ENCODE measurements at places on chromosomes 5 and 9. TPM values are rescaled to one million over a fixed set of nuclear protein-coding genes. Genes with fewer than 3 reads are reported as not detected.

The SLC6A3 gene
- total RNA-seq, result not detected

- peak overlapping the region; percentile 29 for H3K4me3 ChIP-seq
- H3K27me3 ChIP-seq, result no peaks in the 10 kb centered on the region
- DNase-seq, result peak; percentile 30
- peaks cover 65% of the 10 kb centered on the region for H3K4me1 ChIP-seq
These were observed 7.7 kb downstream of the RALGDS start for GRCh38 chr9:133113163-133113948.

- no peaks in the 10 kb centered on the region for H3K36me3 ChIP-seq
- no peak for DNase-seq
These were observed 15.4 kb downstream of the ITK start for GRCh38 chr5:157196045-157196444.

The SLC34A3 gene
- total RNA-seq, result not detected

DNA sequence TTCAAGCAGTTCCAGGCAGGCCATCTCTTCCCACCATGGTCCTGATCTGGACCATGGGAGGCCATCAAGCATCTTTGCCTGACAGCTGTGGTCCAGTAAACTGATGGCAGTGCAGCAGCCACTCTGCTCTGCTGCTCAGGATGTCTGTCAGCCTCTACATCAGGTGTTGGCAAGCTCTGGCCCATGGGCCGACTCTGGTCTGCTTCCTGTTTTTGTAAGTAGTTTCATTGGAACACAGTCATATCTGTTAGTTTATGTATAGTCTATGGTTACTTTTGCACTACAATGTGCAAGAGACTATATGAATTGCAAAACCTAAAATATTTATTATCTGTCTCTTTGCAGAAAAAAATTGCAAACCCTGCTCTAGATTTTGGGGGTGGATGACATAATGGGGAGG is 225.0 kb downstream of the KCTD16 start:
- no peaks in the 10 kb centered on the region for H3K4me1 ChIP-seq
- H3K36me3 ChIP-seq, result no peaks in the 10 kb centered on the region
- H3K27me3 ChIP-seq, result no peaks in the 10 kb centered on the region
- no peak for DNase-seq
- H3K4me3 ChIP-seq, result no peak overlapping the region
- no peak overlapping the region for H3K27ac ChIP-seq

The AQP7 gene
- 10.7 TPM for total RNA-seq

DNA sequence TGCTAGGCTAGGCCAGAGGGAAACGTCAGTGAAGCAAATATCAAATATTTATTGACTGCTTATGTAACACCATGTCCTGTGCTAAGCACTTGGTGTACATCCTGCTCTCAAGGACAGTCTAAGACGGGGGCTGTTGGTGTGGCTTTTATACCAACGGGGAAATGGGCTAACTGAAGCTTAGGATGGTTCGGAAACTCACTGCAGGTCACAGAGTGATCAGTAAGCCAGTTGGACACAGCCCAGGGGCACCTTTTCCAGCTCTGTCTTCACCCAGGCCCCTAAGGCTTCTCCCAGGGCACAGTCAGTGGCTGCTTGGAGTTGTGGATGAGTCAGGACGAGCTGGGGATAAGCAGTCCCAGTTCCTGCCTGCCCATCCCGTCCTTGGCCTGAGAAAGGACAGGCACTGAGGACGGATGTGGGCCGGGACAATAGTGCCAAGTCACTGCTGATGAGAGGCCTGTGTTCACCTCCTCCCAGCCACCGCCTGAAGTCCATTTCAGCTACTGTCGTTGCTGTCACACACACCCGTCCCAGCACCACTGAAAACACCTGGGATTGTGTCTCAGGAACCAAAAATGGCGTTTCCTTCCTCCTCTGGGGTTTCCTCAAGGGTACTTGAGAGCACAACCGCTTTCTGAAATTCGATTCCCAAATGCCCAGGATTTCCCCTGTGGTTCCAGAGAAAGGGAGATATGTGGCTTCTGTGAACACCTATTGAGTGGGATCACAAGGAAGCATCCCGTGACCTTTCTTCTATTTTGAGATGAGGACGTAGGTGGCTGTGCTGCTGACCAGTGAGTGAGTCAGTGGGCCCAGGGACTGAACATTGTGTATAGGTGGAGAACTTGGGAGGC is 17.5 kb upstream of the SPRY4 start:
- no peak overlapping the region for H3K4me3 ChIP-seq
- no peaks in the 10 kb centered on the region for H3K27me3 ChIP-seq
- H3K27ac ChIP-seq, result peak overlapping the region; percentile 46
- H3K4me1 ChIP-seq, result no peaks in the 10 kb centered on the region
- no peak for DNase-seq

DNA sequence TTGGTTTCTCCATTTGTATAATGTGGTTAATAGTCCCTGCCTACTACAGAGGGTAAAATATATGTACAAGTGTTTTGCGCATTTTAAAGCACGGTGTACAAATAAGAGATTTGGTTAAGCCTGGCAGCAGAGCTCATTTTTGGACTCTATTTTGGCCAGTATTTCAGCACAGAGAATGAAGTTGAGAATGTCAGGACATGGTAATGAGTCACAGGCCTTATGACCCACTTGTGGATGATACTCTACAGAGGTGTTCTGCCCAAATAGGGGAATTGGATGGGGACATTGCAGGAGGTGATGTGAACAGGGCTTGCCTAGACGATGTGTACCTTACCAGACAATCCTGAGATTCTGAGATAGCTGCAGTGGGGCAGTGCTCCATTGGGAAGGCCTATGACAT is 50.6 kb downstream of the MELK start:
- H3K4me1 ChIP-seq, result no peaks in the 10 kb centered on the region
- no peak overlapping the region for H3K4me3 ChIP-seq
- no peak overlapping the region for H3K27ac ChIP-seq
- H3K36me3 ChIP-seq, result no peaks in the 10 kb centered on the region

The GRAMD2B gene
- 7.9 TPM for total RNA-seq

- H3K27me3 ChIP-seq, result no peaks in the 10 kb centered on the region
- no peak overlapping the region for H3K4me3 ChIP-seq
- no peak overlapping the region for H3K27ac ChIP-seq
These were observed 78.1 kb upstream of the PRLR start for GRCh38 chr5:35308421-35308820.

- no peaks in the 10 kb centered on the region for H3K27me3 ChIP-seq
- H3K4me3 ChIP-seq, result no peak overlapping the region
- H3K4me1 ChIP-seq, result peaks cover 4% of the 10 kb centered on the region
- DNase-seq, result no peak
- H3K36me3 ChIP-seq, result no peaks in the 10 kb centered on the region
These were observed 29.4 kb downstream of the SH3RF2 start for GRCh38 chr5:145965804-145966203.

DNA sequence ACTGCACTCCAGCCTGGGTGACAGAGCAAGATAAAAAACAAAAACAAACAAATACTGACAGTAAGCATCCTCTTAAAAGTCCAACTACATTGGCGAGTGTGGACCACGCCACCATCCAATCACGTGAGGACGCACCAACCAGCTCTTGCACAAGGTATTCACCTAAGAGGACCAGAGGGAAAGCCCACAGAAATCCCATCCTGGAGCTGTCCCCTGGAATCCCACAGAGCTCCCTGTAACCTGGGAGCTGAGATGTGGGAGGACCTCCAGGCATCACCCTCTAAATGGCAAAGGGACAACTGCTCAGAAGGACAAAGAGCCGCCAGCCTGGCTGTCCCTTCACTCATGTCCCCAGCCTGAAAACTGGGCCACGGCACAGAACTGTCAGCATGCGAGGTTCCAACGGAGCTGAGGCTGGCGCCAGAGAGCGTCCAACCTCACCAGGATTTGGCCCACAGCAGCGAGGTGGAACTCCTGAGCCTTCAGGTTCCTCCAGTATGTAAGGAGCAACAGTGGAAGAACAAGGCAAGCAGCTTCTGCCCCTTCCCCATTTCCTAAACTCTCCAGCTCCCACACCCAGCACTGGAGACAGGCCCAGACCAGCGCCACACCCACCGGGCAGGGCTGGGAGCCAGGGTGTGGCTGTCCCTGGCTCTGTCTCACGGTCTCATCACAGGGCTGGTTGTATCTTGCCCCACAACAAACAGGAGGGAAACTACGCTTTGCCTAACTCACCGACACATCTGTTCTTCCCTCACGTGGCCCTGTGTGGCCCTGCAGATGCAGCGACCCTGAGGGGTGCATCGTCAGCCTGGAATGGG is 15.2 kb downstream of the IPPK start:
- H3K4me1 ChIP-seq, result peaks cover 6% of the 10 kb centered on the region
- H3K27ac ChIP-seq, result no peak overlapping the region
- H3K4me3 ChIP-seq, result no peak overlapping the region
- no peaks in the 10 kb centered on the region for H3K27me3 ChIP-seq
- H3K36me3 ChIP-seq, result peaks cover 19% of the 10 kb centered on the region

The CYLC2 gene
- total RNA-seq, result not detected

The NTRK2 gene
- 1.3 TPM for total RNA-seq

DNA sequence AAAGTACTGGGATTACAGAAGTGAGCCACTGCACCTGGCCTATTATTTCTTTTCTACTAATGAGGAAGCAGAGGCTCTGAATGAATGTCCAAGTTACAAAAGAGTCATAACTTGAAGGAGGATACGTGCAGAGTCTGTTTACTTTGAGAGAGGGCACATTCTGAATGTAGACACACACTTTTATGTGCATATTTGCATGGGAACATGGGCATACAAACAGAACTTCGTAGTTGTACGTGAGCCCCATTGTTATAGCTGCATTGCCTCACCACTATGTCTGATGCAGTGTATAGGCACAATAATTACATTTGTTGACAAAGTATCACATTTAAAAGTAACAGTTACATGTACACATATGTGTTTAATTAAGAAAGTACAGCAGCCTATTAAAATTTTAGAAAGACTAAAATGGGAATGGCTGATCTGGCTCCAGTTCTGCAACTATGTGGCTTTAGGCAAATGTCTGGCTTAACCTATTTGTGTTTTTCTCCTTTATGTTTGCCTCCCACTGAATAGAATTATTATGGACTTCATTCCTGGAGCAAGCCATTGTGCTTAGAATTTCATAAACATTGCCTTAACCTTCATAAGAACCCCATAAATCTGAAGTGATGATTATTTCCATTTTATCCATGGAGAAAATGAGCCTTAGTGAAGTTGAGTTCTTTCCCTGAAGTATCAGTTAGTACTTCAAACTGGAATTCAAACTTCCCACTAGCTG is 3.0 kb upstream of the DPYSL3 start:
- DNase-seq, result no peak
- H3K36me3 ChIP-seq, result no peaks in the 10 kb centered on the region
- no peak overlapping the region for H3K27ac ChIP-seq
- H3K4me1 ChIP-seq, result peaks cover 13% of the 10 kb centered on the region

- H3K4me3 ChIP-seq, result no peak overlapping the region
- H3K4me1 ChIP-seq, result peaks cover 4% of the 10 kb centered on the region
- H3K36me3 ChIP-seq, result no peaks in the 10 kb centered on the region
- DNase-seq, result no peak
- H3K27me3 ChIP-seq, result no peaks in the 10 kb centered on the region
- no peak overlapping the region for H3K27ac ChIP-seq
These were observed 20.3 kb downstream of the NEK6 start for GRCh38 chr9:124278054-124278540.

- DNase-seq, result no peak
- H3K27me3 ChIP-seq, result no peaks in the 10 kb centered on the region
- H3K4me3 ChIP-seq, result no peak overlapping the region
- no peak overlapping the region for H3K27ac ChIP-seq
These were observed 40.0 kb downstream of the GABRG2 start for GRCh38 chr5:162107591-162107990.

The FAM78A gene
- total RNA-seq, result 16.0 TPM

DNA sequence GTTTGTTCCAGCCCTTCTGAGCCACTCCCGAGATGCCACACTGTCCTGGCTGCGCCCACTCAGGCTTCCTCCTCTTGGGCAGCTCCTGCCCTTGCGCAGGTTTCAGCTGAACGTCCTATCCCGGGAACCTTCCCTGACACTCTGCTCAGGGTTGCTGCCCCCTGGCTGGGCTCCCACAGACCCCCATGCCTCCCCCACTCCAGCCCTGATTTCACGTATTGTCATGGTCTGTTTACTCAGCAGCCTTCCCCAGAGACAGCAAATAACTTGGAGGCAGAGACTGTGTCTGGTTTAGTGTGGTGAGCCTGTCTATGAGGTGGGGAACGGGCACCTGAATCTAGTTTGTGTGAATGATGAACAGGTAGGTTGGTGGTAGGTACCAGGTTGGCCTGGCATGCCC is 40.4 kb downstream of the LMX1B start:
- no peak overlapping the region for H3K4me3 ChIP-seq
- H3K4me1 ChIP-seq, result no peaks in the 10 kb centered on the region
- H3K36me3 ChIP-seq, result no peaks in the 10 kb centered on the region
- no peak for DNase-seq
- no peak overlapping the region for H3K27ac ChIP-seq
- peaks cover 16% of the 10 kb centered on the region for H3K27me3 ChIP-seq

The EDIL3 gene
- total RNA-seq, result 0.47 TPM

The TXNDC15 gene
- total RNA-seq, result 81.1 TPM

The NTNG2 gene
- total RNA-seq, result 0.61 TPM

GRCh38 chr9:138050472-138051330 is 173.1 kb downstream of the CACNA1B start:
- H3K4me3 ChIP-seq, result no peak overlapping the region
- no peaks in the 10 kb centered on the region for H3K27me3 ChIP-seq

The SLC6A18 gene
- not detected for total RNA-seq

- H3K27ac ChIP-seq, result no peak overlapping the region
- no peak for DNase-seq
- no peaks in the 10 kb centered on the region for H3K27me3 ChIP-seq
- no peak overlapping the region for H3K4me3 ChIP-seq
- no peaks in the 10 kb centered on the region for H3K4me1 ChIP-seq
These were observed 212.8 kb downstream of the SLIT3 start for GRCh38 chr5:169088028-169088725.

DNA sequence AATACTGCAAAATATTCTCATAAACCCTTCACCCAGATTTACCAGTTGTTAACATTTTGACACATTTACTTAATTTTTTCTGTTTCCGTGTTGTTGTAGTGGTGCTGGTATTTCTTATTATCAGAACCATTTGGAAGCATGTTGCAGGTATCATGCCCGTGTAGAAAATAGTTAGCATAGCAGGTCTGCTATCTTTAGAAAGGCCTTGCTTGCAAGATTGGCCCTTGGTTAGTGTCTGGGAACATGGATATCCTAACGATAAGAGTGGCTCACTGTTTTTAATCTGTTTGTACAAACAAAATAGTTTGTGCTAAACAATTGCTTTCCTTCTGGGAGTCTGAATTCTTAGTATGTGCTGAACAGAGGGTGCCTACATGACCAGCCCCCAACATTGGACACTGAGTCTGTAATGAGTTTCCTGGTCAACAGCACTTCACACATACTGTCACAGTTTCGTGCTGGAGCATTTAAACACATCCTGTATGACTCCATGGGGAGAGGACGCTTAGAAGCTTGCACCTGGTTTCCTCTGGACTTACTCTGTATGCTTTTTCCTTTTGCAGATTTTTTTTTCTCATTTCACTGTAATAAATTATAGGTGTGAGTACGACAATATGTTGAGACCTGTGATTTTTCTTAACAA is 66.9 kb downstream of the MAN2A1 start:
- H3K27me3 ChIP-seq, result no peaks in the 10 kb centered on the region
- H3K4me3 ChIP-seq, result no peak overlapping the region
- DNase-seq, result no peak
- H3K27ac ChIP-seq, result peak overlapping the region; percentile 29

The TMEM252 gene
- total RNA-seq, result not detected

- no peaks in the 10 kb centered on the region for H3K36me3 ChIP-seq
- H3K27ac ChIP-seq, result no peak overlapping the region
- no peak for DNase-seq
- no peaks in the 10 kb centered on the region for H3K4me1 ChIP-seq
- H3K27me3 ChIP-seq, result no peaks in the 10 kb centered on the region
- H3K4me3 ChIP-seq, result no peak overlapping the region
These were observed 20.7 kb upstream of the FAM13B start for GRCh38 chr5:138053554-138053953.
